ENCODE measurements at places on chromosomes 4 and X.

DNA sequence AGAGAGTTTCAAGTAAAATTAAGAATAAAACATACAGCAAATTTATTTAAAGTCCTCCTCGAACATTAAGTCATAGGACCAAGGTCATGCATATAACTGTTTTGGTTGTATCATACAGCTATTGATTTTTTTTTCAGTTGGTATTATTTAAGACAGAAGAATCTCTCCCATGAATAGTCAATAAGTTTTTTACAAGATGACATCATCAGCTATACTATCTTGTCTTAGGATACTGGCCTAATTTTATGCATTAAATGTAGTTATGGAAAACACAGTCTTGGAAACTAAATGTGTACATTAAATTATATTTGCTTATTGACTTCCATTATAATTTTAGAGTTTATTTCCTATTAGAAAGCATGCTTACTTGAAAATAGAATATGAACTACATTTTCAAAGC, 755.9 kb downstream of the PCDH19 start:
- DNase-seq: no peak

DNA sequence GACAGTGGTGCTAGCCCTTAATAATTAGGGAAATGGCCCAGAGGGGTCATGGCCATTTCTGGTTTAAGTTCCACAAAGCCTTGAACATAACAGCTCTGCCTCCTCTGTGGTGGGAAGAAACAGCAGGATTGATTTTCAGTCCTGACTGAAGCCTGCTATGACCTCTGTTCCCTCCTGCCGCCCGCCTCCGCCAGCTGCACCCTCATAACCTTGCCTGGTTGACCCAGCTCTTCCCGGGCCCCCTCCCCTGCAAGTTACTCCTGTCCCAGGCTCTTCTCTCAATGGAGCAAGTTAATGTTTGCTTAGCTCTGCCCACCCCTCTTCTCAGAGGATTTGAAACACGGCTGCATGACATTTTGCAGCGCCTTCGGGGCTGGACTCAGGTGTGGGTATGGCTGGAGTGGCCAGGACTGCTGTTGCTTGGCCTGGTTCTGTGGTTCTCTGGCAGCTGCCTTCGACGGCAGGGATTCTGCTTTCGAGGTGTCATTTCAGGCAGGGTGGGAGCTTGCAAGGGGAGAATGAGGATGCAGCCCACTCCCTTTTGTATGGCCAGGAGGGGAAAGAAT, 27.3 kb downstream of the BCORL1 start:
- no peak for DNase-seq

GRCh38 chr4:37765741-37766140, 60.7 kb upstream of the PGM2 start:
- DNase-seq: no peak

- no peak for DNase-seq
Measured at GRCh38 chr4:83082777-83083176, 31.8 kb downstream of the PLAC8 start.

- no peak for DNase-seq
Measured at GRCh38 chr4:20860878-20861277, 160.6 kb downstream of the PACRGL start.

- DNase-seq: peak; percentile 27
Measured at GRCh38 chr4:11480683-11481082, 52.0 kb upstream of the HS3ST1 start.

GRCh38 chr4:182536221-182536811, 293.1 kb downstream of the TENM3 start:
- DNase-seq: no peak

- no peak for DNase-seq
Measured at GRCh38 chr4:5009796-5010195, 9.5 kb downstream of the CYTL1 start.

GRCh38 chr4:57110640-57111511, 691 bp upstream of the IGFBP7 start:
- no peak for DNase-seq

Data from CD4-positive, alpha-beta T cell treated with Interleukin-2 at 100 ng/mL for 4 hours (primary cell).